ENCODE measurements at places on chromosomes 7 and 10. TPM values are rescaled to one million over a fixed set of nuclear protein-coding genes. Genes with fewer than 3 reads are reported as not detected.

GRCh38 chr7:20450536-20450935 lies 119.8 kb downstream of the ITGB8 start:
- DNase-seq = no peak

Gene LRRC18
- polyA plus RNA-seq = not detected

GRCh38 chr10:4623200-4623599 lies 202.8 kb upstream of the AKR1E2 start:
- DNase-seq = no peak

GRCh38 chr10:27513451-27514191 lies 9.5 kb downstream of the RAB18 start:
- DNase-seq = no peak

DNA sequence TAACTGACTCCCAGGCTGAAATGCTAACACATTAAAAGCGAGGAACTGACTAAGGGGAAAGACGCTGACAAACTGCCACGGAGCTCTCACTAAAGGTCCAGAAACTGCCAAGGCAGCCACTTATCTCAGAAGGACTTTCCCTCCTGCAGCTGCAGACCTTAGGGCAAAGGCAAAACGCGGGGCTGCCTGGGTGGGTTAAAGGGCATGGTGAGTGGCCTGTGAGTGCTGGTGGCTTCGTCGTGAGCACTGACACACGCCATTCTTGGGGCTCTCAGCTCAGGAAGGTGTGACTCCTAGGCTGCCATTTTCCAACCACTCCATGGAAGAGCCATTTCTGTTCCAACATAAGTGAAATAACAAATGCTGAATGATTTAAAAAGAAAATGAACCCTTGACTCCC lies 232.5 kb downstream of the COBL start:
- no peak for DNase-seq

Gene KIAA1549
- 0.09 TPM for polyA plus RNA-seq

GRCh38 chr10:97140902-97141745 lies 44.6 kb downstream of the SLIT1 start:
- DNase-seq = peak; percentile 41

Gene EMX2
- 0.06 TPM for polyA plus RNA-seq

- DNase-seq = no peak
Measured at GRCh38 chr10:3774814-3775695, 10.0 kb downstream of the KLF6 start.

Gene TAS2R41
- polyA plus RNA-seq = not detected

Gene ARL5B
- 1.7 TPM for polyA plus RNA-seq

Gene EGFR
- polyA plus RNA-seq = 1.6 TPM

Gene ADAMTS14
- polyA plus RNA-seq = 0.26 TPM

DNA sequence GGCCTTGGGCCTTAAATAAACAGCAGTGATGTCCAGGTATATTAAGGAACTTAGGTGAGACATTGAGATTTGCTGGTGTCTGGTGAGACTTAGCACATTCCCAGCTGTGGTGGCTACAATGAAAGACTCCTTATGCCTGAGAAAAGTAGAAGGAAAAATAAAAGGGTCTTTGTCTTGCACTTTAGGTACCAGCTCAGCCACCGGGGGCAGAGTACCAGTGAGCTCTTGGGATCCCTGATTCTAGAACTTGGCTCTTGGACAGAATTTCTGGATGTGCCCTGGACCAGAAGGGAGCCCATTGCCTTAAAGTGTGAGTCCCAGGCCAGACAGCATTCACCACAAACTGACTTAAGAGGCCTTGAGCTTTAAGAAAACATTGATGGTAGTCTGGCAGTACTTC lies 1038.7 kb downstream of the SORCS3 start:
- DNase-seq = no peak
